ENCODE measurements at places on chromosomes 1 and 21.

GRCh38 chr1:155473151-155473821 is 89.3 kb downstream of the ASH1L start:
- no peak for DNase-seq

DNA sequence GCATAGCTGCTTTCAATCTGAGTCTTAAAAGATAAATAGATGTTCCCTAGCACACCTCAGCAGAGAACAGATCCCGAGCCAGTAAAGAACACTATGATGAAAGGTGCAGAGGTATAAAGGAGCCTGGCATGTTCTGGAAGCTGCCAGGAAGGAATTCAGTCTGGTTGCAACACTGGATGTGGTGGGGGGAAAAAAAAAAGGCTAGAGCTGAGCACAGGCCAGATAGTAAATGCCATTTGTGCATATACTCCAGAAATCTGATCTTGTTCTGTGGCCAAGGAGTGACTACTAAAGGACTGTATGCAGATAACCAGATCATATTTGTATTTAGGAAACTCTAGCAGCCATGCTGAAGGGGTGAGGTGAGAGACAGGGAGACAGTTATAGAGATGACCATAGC is 240.3 kb downstream of the VAV3 start:
- DNase-seq = no peak

DNA sequence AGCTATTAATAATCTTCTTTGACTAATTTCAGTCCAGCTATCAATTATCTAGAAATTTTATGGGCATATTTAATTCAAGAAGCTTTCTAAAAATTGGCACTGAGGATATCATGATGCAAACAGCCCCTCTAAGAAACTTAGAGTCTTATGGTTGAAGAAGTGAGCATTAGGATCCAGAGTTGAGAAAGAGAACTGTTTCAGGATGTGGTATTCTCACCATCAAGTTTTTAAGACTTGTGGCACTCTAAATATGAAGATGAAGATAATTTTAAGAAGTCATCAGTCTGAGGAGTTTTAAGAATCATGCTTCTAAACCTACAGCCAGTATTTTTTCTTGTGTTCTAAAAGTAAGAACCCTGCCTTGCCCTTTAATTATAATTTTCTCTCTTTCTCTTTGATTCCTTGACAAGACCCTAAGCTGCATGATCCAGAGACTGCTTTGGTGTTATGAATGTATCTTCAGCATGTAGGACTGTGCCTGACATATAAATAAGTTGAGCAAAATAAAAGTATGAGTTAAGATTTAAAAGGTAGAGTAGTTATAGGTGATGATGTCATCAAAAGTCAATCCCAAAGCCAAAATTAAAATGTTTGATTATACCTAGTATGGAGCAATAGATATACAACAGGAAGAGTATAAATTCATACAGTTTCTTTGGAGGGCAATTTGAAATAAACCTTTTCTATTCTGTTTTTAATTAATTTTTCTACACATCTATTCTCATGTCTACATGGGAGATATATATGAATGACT is 39.1 kb downstream of the RPS6KC1 start:
- no peak for DNase-seq

GRCh38 chr1:177794376-177794991 is 175.4 kb downstream of the SEC16B start:
- DNase-seq = no peak

DNA sequence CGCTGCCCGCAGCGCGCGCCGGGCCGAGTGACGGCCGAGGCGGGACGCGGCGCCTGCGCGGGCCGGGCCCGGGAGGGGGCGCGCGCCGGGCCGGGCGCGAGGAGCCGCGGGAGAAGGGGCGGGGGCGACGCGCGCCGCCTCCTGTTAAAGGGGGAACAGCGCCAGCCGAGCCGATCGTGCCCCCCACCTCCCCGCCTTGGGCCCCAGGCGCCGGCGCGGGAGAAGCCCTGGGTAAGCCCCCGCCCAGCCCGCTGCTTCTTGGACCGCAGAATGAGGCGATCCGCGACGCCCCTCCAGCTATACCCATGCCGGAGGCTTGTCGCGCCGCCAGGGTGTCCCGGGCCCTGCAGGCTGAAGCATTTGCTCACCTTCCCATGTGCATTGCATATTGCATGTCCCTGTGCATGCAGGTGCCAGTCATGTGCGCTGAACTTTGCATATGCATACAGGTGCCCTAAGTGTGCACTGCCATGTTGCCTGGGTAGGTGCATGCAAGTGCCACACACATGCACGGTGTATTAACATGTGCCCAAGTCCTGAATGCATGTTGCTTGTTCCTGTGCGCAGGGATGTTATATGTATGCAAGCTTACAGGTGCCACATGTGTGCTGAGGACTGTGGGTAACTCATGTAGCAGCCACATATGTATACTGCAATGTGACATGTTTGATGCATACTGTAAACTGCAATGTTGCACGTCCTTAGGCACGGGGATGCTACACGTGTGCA is at the start of gene ADGRB2:
ADGRB2 (minus strand) TSS at position 29 of the 729 bp plus-strand sequence. CDS start 7,119 bp downstream, outside the sequence.
- DNase-seq = no peak

DNA sequence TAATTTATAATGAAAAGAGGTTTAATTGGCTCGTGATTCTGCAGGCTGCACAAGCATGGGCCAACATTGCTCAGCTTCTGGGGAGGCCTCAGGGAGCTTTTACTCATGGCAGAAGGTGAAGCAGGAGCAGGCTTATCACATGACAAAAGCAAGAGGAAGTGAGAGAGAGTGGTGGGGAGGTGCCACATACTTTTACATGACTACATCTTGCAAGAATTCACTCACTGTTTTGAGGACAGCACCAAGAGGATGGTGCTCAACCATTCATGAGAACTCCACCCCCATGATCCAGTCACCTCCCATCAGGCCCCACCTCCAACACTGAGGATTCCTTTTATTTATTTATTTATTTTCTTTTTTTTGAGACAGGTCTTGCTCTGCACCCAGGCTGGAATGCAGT is 5.5 kb upstream of the PLEKHM2 start:
- DNase-seq = no peak

All from hematopoietic multipotent progenitor cell treated with erythropoietin and hydrocortisone succinate and interleukin-3 and kit ligand, for 17 days (in vitro differentiated cells).